ENCODE measurements at places on chromosomes 6 and 20.
A peak's percentile ranks its signal among the peaks of the same experiment; 100 is the strongest.

- no peak for DNase-seq
Observed at GRCh38 chr20:48797850-48798747, 29.7 kb downstream of the PREX1 start.

DNA sequence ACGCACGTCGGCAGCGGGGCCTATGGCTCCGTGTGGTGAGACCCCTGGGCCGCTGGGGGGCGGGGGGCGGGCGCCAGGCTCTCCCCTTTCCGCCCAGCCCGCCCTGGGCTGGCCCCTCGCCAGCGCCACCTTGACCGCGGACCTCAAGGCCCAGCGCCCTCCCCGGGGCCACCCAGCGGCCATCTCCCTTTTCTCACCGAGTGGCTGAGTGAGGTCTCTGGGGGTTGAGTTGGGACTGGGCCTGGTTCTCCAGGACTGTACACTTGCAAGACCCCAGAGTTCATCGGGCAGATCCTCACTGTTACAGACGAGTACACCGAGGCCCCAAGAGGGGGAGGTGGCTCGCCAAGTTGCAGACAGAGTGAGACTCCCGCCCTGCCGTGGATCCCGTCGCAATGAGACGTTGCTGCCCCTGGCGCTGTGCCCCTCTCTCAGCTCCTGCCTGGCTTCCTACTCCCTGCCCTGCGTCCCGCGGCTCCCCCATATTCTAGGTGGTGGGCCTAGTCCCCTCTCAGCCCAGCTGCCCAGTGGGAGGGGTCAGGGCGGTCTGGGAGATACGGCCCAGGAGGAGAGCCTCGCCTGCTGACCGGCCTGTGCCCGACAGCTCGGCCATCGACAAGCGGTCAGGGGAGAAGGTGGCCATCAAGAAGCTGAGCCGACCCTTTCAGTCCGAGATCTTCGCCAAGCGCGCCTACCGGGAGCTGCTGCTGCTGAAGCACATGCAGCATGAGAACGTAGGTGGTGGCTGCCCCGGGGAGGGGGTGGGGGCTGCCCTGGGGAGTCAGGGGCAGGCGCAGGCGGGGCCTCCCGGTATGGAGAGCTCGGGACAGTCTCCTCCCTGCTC, 576 bp downstream of the MAPK13 start:
- DNase-seq: no peak

- peak; percentile 33 for DNase-seq
Observed at GRCh38 chr20:40314278-40314677, 374.8 kb downstream of the MAFB start.

DNA sequence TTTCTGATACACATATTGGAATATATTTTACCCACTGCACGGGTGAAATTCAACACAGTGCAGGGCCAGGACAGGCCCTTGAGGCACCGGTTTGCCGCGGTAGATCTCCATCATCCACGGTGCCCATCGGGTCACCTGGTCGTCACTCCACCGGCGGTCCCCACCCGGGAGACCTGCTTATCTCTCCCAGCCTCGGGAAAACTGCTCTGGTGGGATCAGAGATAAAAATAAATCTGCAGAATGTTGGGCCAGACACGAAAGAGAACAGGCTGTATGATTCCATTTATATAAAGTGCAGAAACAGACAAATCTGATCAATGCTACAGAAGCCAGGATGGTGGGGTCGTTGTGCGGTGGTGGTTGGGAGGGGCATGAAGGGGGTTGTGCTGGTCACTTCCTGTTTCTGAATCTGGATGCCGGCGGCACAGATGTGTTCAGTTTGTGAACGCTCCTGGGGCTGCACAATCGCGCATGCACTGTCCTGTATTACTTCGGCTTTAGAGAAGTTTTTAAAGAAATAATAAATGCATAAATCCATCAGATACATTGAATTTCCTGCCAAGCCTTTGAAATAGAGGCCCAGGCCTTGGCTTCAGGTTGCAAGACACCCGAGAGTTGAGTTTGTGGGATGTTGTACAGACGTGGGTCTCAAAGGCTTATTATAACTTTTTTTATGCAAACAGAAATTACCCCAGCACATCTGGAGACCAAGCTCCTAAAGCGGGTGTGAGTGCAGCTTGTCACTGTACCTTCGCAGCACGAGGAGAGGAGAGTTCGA, 54.3 kb downstream of the ANKRD60 start:
- no peak for DNase-seq

GRCh38 chr6:136160250-136160649, 89.9 kb downstream of the MTFR2 start:
- DNase-seq: no peak

DNA sequence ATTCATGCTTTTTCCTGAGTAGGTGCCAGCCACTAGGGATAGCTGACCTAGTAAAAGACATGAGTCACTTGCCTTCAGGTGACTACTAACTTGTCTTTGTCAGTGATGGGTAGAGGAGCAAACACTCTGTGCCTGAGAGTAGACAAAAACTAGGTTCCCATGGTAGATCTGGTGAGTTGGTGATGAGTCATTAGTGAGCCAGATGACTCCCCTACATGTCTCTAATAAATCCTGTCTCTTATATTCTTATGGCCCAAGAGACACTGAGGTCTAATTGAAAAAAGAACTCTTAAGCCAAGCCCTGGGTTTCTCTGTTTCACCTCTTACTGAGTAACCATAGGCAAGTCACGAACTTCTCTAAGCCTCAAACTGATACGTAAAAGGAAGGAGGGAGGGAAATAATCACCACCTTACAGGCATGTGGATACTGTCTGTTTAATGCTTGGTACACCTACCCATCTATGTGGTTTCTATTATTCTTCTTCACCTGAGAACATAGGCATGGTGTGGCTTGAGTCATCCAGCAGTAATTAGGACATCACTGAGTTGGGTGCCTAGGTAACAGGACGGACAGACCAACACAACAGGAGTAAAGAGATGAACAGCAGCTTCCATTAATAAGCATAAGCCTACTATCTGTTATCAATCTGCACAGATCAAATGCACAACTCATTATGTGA, 20.3 kb downstream of the TTPAL start:
- no peak for DNase-seq

- DNase-seq: no peak
Observed at GRCh38 chr6:61833176-61833755, 452.8 kb downstream of the KHDRBS2 start.

GRCh38 chr6:91281901-91282300, 695.0 kb upstream of the MAP3K7 start:
- DNase-seq: no peak

DNA sequence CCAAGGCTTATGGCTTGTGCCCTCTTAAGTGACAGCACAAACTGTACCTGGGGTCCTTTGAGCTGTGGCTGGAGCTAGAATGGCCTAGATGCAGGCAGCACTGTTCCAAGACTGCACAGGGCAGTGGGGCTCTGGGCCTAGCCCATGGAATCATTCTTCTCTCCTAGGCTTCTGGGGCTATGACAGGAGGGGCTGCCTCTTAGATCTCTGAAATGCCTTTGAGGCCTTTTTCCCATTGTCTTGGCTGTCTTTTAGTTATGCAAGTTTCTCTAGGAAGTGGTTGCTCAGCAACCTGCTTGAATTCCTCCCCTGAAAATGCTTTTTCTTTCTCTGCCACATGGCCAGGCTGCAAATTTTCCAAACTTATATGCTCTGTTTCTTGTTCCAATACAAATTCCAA, 183.4 kb downstream of the WDR27 start:
- DNase-seq: no peak

DNA sequence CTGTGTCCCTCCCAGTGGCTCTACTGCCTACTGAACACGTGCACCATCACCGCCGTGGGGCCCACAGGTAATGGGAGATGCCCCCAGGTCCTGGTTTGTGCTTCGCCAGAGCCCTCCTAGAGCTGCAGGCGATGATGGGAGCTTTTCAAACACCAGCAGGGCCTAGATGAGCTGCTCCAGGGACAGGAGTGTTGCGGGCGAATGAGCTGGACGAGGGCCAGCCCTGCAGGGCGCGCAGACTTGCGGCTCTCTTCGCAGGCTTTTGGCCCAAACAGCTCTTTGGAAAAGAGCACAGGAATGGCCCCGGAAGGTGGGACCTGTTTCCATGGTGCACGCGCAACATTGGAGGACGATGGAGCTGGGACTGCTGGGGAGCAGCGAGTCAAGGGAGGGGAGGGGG, 409.3 kb upstream of the SULF2 start:
- DNase-seq: no peak

- DNase-seq: no peak
Observed at GRCh38 chr6:135897087-135897486, 45.6 kb downstream of the PDE7B start.

DNA sequence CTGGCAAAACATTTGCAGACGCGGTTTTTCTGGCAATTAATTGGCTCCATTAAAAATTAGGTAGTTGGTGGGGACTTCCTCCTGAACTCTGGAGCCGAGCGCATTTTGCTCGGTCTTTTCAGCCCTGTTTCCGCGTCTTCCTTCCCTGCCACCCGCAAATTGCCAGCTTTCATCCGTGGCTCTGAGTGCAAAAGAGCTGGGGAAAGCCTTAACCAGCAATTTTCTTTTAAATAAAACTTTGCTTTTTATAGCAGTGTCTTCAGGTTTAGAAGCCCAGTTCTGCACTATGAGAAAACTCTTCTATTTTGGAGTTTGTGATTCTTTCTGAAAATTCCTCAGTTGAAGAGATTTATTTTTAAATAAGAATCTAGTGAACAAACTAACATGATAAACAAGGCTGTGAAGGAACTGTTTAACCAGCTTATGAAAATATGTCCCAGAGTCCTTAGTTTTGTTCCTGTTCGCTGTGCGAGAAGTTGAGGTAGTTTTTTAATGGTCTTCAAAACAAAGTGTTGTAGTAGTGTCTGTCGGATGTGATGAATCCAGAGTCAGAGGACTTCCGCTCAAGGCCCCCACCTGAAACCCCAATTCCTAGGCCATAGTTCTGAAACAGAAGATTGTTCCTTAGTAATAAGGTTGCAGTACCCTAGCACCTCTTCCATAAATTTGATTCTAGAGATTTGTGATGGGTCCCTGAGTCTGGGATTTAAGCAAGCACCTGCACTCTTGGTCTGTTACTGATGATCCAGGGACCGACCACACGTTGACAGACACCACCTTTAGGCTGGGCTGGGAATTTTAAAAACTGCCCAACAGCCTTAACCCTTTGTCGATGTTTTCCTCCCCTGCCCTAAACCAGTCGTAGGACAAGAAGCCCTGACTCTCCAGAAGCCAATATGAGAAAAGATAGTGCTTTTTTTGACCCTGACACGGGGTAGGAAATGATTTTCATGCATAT, 950 bp downstream of the KCTD20 start:
- peak; percentile 31 for DNase-seq

- no peak for DNase-seq
Observed at GRCh38 chr6:95128947-95129346, 448.4 kb upstream of the MANEA start.

DNA sequence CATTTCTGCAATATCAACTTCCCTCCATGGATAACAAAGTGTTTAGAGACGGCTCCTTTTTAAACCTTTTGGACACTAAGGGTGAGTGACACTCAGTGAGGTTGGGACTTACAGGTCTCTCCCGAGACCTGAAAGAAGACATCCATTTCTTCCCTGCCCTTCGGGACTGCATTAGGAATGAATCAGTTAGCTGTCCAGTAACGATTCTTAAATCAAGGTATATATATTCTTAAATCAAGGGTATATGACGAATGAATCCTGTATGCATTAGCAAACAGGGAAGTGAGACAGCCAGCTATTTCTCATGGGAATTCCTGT, 52.9 kb downstream of the EDN1 start:
- no peak for DNase-seq

GRCh38 chr6:96576221-96576620, 13.3 kb downstream of the FHL5 start:
- DNase-seq: no peak

DNA sequence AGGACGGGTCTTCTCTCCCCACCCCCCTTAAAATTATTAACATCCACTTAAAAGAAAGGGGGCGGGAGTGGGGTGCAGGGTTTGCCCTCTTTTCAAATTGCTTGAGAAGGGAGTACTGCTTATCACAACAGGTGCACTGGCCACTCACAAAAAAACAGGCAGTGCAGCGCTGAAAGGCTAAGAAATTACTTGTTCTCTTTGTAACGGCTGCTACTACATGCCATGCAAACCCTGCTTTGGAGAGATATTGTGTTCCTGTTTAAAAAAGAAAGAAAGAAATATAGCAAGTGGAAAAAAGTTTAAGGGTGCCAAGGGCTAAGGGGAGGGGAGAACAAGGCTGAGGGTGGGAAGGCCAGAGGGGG, 312.7 kb upstream of the JARID2 start:
- DNase-seq: no peak

DNA sequence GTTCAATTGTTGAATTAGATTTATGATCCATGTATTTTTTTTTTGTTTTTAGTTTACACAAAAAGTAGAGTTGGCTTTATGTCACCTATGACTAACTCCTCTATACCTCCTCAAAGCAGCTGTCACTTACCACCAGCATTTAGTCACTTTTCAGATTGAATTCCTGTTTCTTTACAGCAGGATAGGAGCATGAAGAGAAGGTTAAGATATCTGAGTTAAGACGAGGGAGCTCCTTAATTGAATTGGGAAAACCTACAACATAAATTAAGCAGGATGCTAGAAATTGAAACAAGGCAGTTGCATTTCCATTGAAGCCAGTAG, 237.2 kb downstream of the FARS2 start:
- no peak for DNase-seq

DNA sequence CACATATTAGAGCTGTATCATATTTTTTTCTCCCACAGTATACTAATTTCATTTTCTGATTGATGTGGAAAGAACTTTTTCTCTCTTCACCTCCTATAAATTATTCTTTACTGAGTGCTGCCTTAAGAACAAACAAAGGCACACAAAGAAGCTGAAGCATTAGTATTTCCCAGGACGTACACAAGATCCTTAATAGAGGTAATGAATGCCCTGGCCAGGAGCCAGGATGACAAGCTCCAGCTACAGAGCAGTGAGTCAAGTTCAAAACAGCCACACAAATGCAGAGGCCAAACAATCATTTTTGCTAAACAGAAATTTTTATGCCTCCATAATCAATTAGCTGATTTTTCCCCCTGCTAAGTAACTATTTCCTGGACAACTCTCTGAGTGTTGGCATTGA, 639.6 kb downstream of the EPHA7 start:
- DNase-seq: peak; percentile 17

- DNase-seq: peak; percentile 43
Observed at GRCh38 chr6:96016334-96017069, 728 bp downstream of the FUT9 start.

DNA sequence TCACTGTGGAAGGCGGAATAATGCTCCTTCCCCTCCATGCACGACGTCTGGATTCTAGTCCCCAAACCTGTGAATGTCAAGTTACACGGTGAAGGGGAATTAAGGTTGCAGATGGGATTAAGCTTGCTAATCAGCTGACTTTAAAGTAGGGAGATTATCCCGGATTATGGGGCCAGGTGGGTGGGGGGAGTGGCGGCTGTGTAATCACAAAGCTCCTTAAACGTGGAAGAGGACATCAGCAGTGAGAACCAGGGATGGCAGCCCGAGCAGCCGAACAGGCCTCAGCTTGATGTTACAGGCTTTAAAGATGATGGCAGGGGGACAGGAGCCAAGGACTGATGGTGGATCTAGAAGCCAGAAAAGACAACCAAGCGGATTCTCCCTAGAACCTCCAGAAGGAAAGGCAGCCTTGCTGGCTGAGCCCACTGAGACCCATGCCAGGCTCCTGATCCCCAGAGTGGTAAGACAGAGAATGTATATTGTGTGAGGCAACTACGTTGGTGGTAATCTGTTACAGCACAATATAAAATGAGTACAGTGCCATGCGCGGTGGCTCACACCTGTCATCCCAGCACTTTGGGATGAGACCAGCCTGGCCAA, 117.5 kb downstream of the SCML4 start:
- no peak for DNase-seq

Data from globus pallidus (tissue), 1 donor.